HepG2 (cell line): ENCODE measurements at places on chromosomes 3 and 15. TPM values are rescaled to one million over a fixed set of nuclear protein-coding genes. Genes with fewer than 3 reads are reported as not detected.

ECE2 gene
- not detected in 2 replicates for total RNA-seq

ISL2 gene
- 2.5 and 5.1 TPM in 2 replicates for total RNA-seq

RCCD1 gene
- total RNA-seq, result 10.0 and 15.1 TPM in 2 replicates

TRAT1 gene
- total RNA-seq, result not detected in 2 replicates

KNG1 gene
- total RNA-seq, result 3.5 and 7.0 TPM in 2 replicates

CPLX3 gene
- not detected in 2 replicates for total RNA-seq

FBLN2 gene
- not detected in 2 replicates for total RNA-seq

PLA1A gene
- 0.11 TPM in 1 of 2 replicates, not detected in the other for total RNA-seq
